ENCODE measurements at places on chromosomes 1 and 21. TPM values are rescaled to one million over a fixed set of nuclear protein-coding genes. Genes with fewer than 3 reads are reported as not detected.

Gene ZFP69
- not detected for total RNA-seq

Gene KRTAP11-1
- total RNA-seq: not detected

Gene RGSL1
- total RNA-seq: not detected

Gene PSMB2
- total RNA-seq: 110 TPM
